Neural progenitor cell (in vitro differentiated cells): ENCODE measurements at places on chromosomes 6 and 20. TPM values are rescaled to one million over a fixed set of nuclear protein-coding genes. Genes with fewer than 3 reads are reported as not detected.

Gene RSPO3
- total RNA-seq = 0.81 and 2.4 TPM in 2 replicates

Gene FITM2
- total RNA-seq = 1.4 and 1.9 TPM in 2 replicates

Gene KCNK16
- not detected in 2 replicates for total RNA-seq

Gene WFDC10B
- total RNA-seq = not detected in 2 replicates

Gene FAM184A
- total RNA-seq = 9.8 and 24.8 TPM in 2 replicates

Gene LGSN
- total RNA-seq = 0.09 and 0.40 TPM in 2 replicates

Gene DNAH8
- total RNA-seq = 0.09 and 1.1 TPM in 2 replicates

Gene LAMA2
- total RNA-seq = 0.68 and 1.5 TPM in 2 replicates
